ENCODE measurements at places on chromosomes 2 and 18.

DNA sequence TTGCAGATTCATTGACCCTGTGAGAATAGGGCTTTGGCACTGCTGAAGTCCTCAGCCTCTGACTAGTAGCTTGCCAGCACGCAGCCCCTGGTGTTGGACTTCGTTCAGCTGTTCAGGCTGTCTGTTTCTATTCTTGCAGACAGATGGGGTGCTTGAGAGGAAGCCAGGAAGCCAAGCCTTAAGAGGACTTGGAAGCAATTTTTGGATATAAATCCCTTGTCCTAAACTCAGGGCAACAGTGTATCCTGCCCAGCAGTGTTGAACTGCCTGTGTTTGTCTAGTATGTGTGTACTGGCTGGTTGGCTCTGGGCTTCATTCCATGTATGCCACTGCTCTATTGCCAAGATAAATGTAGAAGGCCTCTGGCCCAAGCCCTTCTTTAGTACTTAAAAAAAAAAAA, 108.6 kb downstream of the COMMD1 start:
- peak; percentile 70 for DNase-seq

- DNase-seq, result no peak
Measured at GRCh38 chr2:184566716-184567115, 31.6 kb upstream of the ZNF804A start.

GRCh38 chr2:84441036-84441435, 18.0 kb downstream of the SUCLG1 start:
- DNase-seq, result no peak

- no peak for DNase-seq
Measured at GRCh38 chr2:23073671-23074070, 311.3 kb upstream of the KLHL29 start.

GRCh38 chr18:21289827-21290226, 47.8 kb downstream of the GREB1L start:
- DNase-seq, result no peak

DNA sequence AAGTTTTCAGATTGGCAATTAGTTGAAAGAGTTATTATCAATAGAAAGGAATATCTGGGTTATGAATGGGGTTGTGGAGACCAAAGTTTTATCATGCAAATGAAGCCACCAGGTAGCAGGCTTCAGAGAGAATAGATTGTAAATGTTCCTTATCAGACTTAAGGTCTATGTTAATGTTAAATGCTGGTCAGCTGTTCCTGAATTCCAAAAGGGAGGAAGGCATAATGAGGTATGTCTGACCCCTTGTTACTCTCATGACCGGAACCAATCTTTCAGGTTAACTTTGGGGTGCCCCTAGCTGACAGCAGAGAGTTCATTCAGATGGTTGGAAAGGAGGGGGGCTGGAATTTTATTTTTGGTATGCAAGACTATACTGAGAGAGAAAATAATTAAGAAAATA, 47.9 kb downstream of the RIT2 start:
- DNase-seq, result no peak

DNA sequence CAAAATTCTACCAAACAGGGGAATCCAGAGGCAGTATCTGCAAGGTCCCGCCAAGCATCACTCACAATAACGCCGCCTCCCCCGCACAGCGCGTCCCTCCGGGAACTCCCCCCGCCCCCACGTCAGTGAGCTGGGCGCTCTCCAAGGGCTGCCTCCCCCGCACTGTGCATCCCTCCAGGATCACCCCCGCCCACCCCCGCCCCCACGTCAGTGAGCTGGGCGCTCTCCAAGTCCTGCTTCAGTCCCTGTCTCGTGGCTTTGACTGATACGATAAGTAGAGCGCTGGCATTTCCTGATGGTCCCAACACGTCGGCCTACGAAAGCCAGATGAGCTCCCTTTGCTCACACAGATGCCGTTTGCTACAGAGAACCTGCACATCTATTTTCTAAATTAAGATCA, 130.7 kb upstream of the TPO start:
- no peak for DNase-seq

DNA sequence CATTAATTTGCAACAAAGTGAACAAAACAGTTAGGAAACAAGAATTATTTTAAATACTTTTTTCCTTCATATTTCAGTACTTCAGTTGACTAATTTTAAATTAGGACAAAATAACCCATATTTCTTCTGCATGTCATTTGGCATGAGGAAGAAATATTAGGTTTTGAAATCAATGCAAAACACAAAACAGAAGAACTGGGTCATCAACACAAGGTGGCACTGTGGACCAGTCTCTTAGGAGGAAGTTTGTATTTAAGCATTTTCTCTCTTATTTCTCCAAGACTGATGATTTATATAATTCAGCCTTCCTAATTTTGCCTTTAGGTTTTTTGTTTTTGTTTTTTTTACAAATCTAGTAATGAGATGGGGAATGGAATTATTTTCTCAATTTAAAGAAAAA, 352.8 kb upstream of the KCNH7 start:
- DNase-seq, result no peak

DNA sequence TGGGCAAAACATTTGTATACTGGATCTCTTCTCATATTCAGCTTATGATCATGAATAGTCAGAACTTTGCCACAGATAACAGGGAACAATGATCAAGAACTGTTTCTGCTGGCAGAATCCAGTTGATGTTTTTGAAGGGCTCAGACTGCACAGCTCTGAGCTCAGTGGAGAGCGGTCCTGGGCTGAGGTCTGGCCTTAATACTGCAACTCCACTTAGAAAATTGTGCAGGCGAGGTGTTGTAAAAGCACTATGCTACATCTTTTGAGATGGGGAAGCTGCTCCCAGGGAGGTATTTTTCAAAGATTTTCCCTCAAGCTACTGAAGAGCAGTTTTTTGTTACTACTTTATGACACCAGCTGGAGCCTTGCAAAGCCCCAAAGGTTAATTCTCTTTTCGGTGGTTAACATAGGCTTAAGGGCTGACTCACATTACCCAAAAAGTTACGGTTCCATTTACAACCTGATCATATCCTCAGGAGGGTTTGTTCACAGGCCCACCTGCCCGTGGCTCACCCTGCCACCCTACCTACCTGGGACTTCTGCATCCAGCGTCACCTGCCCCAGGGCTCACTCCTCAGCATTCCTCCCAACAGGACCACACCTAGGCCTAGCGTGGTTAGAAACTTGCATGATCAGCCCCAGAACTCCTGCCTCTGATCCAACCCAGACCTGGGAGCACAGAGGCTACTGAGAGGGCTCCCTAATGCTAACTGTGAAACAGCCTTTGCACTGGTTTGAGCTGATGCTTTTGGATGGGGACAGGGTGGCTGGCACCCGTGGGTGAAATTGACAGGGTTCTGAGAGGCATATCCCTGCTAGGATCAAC, 114.4 kb downstream of the NCK2 start:
- DNase-seq, result no peak

- DNase-seq, result no peak
Measured at GRCh38 chr2:110707386-110707965, 24.9 kb upstream of the ACOXL start.

- no peak for DNase-seq
Measured at GRCh38 chr2:234689911-234690379, 193.1 kb upstream of the ARL4C start.

DNA sequence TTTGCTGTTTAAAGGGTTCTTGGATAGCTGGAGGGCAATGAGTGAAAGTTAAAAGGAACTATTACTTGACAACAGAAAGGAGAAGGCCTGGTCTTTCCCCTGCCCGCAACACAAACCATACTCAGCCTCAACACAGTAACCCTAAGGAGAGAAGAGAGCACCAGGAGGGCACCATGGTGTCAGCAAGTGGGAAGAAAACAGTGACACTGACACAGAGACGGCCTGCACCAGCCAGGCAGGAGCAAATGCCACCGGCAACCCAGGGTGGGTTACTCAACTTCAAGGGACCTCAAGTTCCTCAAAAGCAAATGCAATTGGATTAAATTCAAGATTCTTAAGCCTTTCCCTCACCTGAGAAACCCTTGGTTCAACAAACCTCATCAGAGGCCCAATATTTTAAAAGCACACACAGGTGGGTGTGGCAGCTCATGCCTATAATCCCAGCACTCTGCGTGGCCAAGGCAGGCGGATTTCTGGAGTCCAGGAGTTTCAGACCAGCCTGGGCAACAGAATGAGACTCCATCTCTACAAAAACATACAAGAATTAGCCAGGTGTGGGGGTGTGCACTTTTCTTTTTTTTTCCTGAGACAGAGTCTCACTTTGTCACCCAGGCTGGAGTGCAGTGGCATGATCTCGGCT, 52.3 kb downstream of the TFCP2L1 start:
- DNase-seq, result no peak

DNA sequence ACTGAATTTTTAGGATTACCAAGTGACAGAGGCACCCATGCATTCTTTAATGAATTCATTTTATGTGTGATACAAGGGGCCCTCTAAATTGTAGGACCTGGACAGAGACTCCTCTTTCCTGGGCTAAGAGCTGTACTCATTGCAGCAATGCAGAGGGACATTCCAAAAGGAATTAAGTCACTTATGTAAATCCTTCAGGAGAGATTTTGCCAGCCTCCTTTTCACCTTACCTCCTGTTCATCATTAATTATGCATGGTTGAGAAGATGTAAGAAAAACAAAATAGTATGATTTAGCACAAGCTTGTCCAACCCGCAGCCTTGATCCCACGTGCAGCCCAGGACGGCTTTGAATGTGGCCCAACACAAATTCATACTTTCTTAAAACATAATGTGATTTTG, 84.5 kb upstream of the TANK start:
- DNase-seq, result no peak
